ENCODE measurements at places on chromosomes 5 and 9.

DNA sequence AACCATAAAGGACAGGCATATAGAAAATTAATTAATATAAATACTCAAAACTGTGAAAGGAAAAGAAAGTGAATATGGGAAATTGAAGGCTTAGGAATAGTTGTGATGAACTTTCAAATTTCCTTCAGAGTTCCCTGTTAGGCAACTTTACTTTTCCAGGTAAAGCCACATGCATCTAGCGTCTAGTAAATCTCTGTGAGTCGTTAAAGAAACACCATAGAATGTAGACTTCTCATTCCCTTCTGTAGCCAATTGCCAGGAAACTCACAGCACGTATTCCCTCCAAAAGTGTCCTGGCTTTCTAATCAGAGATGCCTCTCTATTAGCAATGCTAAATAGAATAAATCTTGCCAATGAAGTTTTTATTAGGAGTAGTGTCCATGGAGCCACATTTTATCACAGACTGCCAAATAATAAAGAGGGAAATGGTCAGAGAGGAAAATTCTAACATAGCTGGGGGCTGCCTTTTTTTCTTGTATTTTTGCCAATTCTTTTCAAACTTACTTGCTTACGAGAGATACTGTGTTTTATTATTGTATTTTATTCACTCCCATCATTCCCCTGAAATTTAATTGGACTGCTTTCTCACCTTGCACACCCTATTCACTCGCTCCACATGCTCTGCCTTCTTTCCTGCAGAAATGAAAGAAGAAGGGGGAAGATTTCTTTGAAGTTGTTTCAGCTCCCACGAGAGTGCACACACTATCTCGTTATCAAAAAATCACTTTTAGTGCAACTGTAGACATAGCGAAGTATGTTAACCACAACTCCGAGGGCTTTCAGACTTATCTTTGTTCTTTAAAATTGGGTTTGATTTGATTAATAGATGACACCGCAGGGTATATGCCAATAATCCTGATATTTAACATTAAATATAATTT lies 439.0 kb downstream of the CSNK1G3 start:
- peak; percentile 2 for DNase-seq

DNA sequence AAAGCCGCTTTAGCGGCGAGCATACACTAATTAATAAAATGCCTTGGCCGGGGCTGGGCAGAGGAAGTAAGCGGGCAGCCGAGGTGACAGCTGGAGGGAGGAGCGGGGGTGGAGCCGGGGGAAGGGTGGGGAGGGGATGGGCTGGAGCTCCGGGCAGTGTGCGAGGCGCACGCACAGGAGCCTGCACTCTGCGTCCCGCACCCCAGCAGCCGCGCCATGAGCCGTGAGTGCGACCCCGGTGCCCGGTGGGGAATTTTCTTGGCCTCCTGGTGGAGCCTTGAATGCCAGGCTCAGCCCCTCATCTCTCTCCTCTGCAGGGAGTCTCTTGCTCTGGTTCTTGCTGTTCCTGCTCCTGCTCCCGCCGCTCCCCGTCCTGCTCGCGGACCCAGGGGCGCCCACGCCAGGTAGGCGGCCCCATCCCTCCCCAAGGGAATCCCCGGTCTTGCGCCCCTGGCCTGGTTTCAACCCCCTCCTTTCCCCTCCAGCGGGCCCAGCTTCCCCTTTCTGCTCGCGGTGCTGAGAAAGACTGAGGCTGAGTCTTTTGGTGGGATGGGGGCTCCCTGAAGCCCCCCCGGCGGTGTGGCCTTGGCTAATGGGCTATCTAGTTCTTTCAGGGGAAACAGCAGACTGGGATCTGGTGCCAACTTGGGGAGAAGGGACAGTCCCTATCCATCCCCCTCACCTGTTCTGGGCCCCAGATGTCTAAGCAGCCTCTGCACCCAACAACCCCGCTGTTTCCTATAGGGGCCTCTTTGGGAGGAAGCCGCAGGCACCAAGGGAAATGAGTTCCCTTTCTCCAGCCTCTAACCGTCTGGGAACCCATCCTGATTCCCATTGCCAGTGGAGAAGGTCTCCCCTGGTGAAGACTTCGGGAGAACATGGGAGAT lies at the start of gene PTGS1:
Gene PTGS1, plus strand, starts transcription at position 156 of the 887 bp plus-strand sequence. Its CDS starts 61 bp downstream, at position 217.
- peak; percentile 36 for DNase-seq

DNA sequence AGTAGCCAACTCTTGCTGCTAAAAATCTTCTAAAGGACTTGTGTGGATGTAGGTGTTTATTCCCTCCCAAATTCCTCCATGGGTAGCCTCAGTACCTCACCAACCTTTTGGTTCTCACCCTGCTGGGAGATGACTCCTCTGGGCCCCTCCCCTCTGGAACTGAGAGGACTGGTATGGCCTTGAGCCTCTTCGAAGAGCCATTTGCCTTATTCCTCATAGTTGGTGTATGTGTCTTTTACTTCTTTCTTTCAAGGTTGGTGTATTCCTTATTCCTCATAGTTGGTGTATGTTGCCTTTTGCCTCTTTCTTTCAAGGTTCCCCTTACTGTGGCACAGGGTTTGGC lies 48.3 kb downstream of the GNAQ start:
- no peak for DNase-seq

DNA sequence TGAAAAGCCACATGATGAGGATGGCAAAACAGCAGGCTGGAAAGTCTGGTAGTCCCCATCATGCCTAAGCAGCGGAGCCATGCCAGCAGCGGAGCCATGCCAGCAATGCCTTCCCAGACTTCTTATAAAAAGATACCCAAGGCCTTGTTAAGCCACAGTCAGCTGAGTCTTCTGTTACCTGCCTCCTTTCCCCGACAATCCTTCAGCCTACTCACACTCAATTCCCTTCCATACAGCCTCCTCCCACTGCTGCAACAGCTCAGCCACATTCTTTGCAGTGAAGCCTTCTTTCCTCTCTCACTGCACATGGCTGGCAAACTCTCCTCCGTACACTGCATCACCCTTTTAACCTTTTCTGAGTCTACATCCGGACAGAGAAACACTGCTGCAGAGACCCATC lies 114.9 kb downstream of the AUH start:
- peak; percentile 22 for DNase-seq

DNA sequence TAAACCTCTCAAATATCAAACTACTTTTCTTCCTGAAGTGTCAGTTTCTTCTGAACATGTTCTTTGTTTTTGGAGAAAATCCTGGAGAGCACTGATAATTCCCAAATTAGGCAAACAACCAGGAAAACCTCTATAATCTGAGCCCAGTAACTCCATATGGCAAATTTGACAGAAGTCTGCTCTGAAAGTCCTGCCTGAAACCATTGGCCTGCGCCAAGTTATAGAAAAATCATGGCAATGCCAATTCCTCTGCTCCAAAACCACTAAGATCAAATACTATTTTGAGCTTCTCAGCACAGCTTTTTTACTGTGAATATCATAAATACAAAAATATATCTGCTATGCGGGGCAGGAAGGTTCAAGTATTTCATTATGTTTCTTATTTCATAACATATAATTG lies 45.9 kb downstream of the PDE4D start:
- DNase-seq: no peak

DNA sequence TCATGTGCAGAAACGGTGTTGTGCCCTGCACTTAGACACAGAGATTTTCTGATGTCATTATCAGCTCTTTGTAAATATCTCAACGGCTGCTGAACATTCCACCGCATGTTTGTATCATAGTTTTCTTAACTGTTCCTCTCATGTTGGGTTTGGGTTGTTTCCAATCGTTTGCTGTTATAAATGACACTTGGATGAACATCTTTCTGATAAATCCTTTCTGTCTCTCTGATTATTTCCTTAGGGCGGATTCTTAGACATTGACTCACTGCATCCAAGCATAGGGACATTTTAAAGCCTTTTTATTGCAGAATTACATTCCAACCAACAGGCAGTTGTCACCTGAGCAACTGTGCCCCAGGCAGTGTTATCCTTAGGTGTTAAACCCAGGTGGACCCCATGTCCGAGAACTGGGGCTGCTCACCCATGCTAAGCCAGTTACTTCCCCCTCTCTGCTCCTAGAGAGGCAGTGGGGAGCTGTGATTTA lies 28.5 kb downstream of the COL5A1 start:
- DNase-seq: peak; percentile 94

DNA sequence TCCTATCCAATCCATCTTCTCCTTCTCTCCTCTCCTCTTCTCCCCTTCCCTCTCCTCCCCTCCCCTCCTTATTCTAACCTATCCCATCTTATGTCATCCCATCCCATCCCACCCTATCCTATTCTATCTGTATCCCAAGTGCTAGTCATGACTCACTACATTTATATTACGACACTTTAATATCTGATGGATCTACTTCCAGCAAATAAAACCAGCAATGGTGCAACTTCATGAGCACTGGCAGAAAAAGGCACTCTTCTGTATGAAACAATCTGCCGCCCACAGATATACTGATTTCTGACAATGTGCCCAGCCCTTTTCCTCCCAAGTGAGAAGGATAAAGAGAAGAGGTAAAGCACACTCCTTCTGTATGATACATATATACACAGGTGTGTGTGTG lies 86.6 kb upstream of the ANKH start:
- DNase-seq: no peak

DNA sequence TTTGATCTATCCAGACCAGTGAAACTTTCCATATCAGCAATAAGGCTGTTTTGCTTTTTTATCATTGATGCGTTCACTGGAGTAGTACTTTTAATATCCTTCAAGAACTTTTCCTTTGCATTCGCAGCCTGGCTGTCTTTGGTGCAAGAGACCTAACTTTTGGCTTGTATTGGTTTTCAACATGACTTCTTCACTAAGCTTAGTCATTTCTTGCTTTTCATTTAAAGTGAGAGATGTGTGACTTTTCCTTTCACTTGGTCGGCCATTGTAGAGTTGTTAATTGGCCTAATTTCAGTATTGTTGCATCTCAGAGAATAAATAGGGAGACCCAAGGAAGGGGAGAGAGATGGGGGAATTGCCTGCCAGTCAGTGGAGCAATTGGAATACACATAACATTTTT lies 26.4 kb upstream of the CMYA5 start:
- DNase-seq: no peak

DNA sequence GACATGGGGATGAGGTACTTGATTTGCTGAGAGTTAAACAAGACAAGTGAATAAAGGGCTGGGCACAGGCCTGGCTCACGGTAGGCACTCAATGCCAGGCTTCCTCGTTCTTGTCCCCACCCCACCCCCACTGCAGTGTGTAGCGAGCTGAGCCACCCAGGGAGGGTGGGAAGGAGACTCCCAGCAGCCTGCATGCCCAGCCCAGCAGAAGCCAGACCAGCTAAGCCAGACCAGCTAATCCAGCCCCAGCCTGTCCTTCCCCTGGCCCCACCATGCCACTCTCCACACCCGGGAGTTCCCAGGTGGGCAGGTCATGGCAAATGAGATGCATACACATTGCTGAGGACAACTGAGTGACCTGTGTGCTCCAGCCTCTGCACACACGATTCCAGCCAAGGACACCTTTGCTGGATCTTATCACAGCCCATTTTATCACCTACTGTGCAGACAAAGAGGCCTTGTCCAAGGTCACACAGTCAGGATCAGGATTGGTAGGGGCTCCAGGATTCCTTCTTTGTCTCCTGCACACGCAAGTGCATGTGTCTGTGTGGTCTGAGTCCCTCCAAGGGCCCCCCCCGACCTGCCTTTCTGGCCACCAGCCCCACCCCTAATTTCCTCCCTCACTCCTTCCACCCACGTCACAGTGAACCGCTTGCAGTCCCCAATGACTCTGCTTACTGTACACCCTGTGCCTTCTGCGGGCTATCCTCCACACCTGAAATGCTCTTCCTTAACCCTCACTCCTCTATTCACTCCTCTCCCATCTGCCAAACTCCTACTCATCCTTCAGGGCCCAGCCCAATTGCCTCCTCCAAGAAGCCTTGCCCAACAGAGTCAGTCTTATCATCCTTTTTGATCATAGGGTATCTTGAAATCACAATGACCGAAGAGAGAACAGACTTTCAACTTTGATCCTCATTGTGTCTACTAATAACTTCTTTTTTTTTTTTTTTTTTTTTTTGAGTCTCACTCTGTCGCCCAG lies 26.6 kb downstream of the DUSP1 start:
- DNase-seq: no peak

DNA sequence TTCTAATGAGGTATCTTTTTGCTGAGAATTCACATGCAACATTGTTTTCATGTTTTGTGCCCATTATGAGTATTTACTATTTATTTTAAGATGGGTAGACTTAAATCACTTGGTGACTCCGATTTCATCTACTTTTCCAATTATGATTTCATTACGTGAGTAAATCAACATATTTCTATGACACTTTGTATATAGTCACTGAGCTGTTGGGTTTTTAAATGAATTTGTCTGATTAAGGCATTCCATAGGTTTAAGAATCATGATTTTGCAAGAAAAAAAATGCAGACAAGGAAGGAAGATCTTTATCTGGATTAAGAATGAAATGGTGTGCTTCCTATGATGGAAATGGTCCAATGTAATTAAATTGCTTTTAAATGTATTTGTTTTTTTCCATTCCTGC lies 661.9 kb downstream of the ANXA1 start:
- no peak for DNase-seq

DNA sequence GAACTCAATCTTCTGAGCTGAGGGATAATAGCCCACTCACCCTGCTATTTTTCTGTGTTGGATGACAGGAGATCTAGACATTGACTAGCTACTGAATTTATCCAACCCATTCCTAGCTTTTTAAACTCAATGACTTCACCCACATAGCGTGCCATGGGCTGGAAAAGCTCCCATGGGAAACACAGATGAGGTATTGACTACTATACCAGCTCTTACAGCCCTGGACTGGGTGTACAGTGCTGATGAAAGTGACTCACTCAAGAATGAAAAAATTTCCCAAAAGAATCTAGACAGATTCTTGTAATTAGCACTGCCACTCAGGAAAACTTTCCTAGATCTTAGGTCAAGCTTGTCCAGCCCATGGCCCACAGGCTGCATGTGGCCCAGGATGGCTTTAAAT lies 72.7 kb upstream of the NREP start:
- peak; percentile 64 for DNase-seq

- DNase-seq: peak; percentile 92
Measured at GRCh38 chr9:128987805-128988204, 40.3 kb downstream of the NUP188 start.

DNA sequence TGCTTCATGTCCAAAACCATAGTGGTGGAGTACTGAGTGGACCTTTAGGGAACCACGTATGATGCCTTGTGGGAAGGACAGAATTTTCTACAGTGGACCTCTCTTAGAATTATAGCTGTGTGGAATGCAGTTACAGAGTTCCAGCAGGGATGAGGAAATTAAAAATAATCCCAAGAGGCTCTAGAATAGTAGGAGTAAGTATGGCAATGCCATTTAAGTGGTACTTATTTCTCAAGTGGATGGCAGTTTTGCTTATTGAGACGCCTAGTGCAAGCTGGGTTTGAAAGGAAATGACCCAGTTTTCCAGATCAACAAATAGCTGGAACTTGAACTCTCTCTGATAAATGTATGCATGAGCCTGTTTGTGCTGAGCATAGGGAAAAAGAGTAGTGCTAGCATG lies 431.6 kb downstream of the PRR16 start:
- DNase-seq: no peak
